ENCODE measurements at places on chromosomes 1 and 21. TPM values are rescaled to one million over a fixed set of nuclear protein-coding genes. Genes with fewer than 3 reads are reported as not detected.

The SPATA45 gene
- total RNA-seq: not detected

The SLC19A2 gene
- total RNA-seq: 11.8 TPM

The GNAI3 gene
- 14.0 TPM for total RNA-seq

The SLC45A1 gene
- total RNA-seq: 3.3 TPM

The RGS16 gene
- 0.20 TPM for total RNA-seq

The EVI5 gene
- total RNA-seq: 26.5 TPM

Measured in subcutaneous preadipocyte (primary cell).